ENCODE measurements at places on chromosomes 3 and 15.
A peak's percentile ranks its signal among the peaks of the same experiment; 100 is the strongest.

DNA sequence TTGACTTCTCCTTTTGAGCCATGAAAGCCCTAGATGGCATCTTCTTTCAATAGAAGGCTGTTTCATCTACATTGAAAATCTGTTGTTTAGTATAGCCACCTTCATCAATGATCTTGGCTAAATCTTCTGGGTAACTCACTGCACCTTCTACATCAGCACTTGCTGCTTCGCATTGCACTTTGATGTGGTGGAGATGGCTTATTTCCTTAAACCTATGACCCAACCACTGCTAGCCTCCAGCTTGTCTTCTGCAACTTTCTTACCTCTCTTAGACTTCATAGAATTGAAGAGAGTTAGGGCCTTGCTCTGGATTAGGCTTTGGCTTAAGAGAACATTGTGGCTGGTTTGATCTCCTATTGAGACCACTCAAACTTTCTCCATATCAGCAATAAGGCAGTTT, 189.8 kb downstream of the PLCL2 start:
- DNase-seq, result no peak

- no peak for DNase-seq
Measured at GRCh38 chr3:177681852-177682251, 484.6 kb upstream of the TBL1XR1 start.

GRCh38 chr3:72756900-72757299, 91.3 kb downstream of the SHQ1 start:
- no peak for DNase-seq

GRCh38 chr15:29018120-29018805, 132.5 kb downstream of the APBA2 start:
- peak; percentile 86 for DNase-seq

- DNase-seq, result no peak
Measured at GRCh38 chr3:131811481-131811880, 223.3 kb downstream of the CPNE4 start.

DNA sequence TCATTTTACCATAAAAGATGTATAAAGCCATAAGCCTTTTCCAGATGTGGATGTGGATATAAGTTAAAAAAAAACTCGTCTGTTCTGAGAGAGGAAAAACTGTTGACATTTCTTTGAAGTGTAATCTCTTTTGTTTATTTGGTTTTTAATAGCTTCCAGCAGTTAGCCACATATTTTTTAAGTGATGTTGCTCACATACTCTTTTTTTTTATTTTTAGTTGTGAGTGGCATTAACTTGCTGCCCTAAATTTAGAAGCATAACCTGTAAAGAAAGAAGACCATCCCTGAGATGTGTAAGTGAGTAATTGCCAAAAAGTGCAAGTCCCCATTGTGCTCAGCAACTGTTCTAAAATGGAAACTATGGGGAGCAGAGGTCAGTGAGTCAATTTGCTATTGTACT, 415.9 kb upstream of the MDFIC2 start:
- no peak for DNase-seq

- peak; percentile 49 for DNase-seq
Measured at GRCh38 chr3:126555795-126556636, 2.7 kb downstream of the C3orf22 start.
